ENCODE measurements at places on chromosomes 6 and 20.

DNA sequence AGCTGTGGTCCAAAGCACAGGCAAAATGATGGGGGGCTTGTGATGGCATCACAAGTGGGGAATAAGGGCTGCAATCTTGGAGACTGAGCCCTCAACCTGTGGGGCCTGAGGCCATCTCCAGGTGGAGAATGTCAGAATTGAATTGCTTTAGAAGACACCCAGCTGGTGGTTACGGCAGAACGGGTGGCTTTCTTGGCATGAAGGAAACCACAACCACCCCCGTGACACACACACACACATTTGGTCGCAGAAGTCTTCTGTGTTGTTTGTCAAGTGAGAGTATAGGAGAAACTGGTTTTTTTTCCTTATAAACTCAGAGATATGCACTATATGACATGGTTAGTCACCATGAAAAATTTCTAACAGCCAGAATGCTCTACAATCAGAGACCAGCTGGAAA, 139.5 kb upstream of the CDH4 start:
- no peak for DNase-seq

GRCh38 chr6:123896869-123897268, 93.2 kb downstream of the NKAIN2 start:
- DNase-seq = no peak

DNA sequence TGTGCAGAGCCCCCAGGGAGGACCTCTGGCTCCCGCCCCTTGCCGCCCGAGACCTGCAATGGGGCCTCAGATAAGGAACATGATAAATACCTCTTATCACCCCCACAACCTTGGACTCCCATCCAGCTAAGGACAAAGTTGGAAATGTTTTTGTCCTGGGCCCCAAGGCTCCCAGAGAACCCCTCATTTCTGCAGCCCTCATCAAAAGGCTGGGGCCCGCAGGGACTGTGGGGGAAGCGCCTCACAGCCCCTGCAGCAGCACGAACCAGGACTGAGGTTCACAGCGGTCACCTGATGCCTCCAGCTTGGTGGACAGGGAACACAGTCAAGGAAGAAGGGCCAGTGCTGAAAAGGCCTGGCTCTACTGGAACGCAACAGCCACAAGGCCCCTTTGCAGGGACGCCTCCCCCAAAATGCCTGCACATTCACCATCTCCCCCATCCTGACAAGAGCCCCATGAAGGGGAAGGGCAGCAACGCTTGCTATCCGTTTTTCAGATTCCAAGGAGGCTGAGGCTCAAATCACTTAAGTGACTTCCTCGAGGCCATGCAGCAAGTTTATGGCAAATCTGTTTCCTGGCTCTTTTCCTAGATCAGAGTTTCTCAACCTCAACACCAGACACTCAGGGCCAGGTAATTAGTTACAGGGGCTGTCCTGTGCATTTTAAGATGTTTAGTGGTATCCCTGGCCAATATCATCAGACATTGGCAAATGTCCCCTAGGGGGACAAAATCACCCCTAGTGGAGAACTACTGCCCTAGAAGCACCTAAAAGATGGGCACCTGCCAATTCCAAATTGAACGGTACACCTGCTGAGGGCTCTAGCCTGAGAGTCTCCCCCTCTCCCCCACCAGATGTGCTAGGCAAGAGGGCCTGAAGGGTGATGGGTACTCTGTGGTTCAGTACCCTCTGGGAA, 10.6 kb downstream of the TFEB start:
- no peak for DNase-seq

DNA sequence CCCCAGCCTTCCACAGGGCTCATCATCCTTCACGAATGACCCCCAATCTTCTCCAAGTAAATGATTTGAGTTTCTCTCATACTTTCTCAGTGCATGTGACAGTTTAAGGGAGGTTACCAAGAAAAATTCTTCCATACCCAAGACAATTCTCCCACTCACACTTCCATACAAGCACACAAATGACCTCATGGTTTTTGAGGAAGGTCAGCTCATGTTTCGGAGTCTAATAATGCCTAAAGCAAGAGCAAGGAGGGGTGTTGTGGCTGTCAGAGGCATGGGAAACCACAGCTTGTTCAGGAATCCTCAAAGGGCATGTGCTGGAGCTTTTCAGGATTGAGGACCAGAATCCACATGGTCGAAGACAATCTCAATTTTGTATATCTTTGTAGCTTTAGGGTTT, 279.0 kb downstream of the MAFB start:
- DNase-seq = no peak

DNA sequence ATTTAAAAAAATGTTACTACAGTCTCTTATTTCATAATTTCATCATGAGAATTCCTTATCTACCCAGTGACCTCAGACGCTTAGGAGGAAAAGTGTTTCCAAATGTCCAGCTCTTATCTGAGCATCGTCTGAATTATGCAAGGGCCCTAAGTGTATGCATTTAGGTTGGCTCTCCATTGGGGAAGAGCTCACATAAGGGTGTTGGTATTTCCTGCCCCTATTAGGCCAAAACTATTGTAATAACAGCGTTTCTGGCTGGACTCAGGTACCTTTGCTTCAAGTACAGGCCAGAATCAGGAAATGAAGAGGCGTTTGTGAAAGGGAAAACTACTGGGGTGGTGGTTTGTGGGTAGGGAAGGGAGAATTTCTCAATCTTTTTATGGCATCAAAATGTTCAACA, 40.4 kb upstream of the SGK1 start:
- no peak for DNase-seq

DNA sequence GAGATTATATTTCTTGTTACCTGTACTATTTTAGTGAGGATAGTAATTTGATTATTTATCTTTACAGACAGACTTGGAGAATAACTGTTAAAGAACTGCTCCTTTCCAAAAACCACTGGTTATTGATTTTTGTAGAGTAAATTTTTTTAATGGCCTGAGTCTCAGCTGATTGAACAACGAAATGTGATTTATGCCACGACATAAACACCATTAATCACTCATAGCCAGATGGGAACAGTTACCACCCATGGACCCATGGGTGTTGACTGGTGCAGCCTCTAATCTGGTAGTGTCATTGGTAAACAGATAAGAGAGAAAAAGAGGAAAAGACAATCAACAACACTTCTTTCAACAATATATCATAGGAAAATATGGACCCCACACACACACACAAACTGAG, 101.4 kb upstream of the BEND6 start:
- DNase-seq = no peak

- no peak for DNase-seq
Measured at GRCh38 chr6:2977290-2977689, 5.9 kb upstream of the SERPINB6 start.

GRCh38 chr6:170099387-170099786, 191.5 kb downstream of the DLL1 start:
- no peak for DNase-seq

GRCh38 chr6:117200067-117200466, 65.3 kb upstream of the VGLL2 start:
- no peak for DNase-seq

DNA sequence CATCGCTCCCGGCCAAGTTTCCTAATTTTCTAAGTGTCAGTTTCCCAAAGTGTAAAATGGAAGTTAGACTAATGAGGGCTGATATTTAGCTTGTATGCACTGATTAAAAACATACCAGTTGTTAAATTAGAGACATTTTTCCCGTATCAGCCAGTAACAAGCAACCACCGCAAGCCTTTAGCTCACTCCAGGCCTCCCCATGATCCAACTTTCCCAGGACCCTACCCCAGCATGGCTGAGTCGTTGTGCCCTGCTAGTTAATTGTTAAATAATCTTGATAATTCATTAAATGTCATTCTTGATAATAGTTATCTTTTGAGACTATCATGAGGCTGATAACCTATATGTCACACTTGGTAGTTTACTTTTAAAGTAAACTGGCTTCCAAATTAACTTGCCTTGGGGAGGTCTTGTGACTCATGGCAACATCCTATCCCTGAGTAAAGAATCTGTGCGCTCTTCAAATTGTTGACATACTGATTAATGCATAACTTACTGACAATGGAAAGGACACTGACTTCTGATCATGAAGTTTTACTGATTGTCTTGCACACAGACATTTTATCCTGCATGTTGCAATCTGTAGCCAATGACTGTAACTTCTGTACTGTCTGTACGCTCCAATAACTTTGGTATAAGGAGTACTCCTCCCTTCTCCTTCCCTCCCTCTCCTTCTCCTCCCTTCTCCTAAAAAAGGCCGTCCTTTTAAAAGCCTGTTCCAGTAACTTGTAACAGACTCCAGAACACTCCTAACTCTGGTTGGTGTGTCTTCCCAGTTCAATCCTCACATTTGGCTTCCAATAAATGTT, 6.3 kb upstream of the GTF3C6 start:
- DNase-seq = no peak

DNA sequence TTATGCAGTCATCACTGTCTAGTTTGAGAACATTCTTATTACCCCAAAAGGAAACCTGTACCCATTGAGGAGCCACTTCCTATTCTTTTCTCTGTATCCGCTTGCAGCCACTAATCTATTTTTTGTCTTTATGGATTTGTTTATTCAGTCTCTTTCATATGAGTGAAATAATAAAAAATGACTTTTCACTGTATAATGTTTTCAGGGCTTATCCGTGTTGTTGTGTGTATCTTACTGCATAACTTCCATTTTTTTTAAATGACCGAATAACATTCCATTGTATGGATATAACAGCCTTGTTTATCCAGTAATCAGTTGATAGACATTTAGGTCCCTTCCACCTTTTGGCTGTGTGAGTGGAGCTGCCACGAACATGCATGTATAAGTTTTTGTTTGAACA, 86.6 kb downstream of the ZFAND3 start:
- no peak for DNase-seq

GRCh38 chr20:23148731-23149570, 62.8 kb upstream of the CD93 start:
- DNase-seq = no peak

- no peak for DNase-seq
Measured at GRCh38 chr20:59102841-59103299, 60.3 kb upstream of the PRELID3B start.

DNA sequence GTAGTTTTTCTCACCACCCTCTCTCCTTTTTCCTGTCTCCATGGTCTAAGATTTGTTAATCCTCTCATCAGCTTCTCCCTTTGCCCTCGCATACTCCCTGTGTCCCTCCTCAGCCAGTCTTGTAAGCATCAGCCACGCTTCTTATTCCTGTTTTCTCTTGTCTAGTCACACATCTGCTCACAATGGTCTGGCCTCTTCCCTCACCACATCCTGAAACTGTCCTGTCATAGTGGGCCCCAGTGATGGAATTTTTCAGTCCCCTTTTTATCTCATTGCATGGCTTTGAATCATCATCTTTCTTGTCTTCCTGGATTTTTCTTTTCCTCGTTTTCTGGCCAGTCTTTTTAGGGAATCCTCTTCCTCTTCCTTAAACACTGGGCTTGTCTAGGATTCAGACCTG, 57.2 kb downstream of the GFRA4 start:
- DNase-seq = no peak

DNA sequence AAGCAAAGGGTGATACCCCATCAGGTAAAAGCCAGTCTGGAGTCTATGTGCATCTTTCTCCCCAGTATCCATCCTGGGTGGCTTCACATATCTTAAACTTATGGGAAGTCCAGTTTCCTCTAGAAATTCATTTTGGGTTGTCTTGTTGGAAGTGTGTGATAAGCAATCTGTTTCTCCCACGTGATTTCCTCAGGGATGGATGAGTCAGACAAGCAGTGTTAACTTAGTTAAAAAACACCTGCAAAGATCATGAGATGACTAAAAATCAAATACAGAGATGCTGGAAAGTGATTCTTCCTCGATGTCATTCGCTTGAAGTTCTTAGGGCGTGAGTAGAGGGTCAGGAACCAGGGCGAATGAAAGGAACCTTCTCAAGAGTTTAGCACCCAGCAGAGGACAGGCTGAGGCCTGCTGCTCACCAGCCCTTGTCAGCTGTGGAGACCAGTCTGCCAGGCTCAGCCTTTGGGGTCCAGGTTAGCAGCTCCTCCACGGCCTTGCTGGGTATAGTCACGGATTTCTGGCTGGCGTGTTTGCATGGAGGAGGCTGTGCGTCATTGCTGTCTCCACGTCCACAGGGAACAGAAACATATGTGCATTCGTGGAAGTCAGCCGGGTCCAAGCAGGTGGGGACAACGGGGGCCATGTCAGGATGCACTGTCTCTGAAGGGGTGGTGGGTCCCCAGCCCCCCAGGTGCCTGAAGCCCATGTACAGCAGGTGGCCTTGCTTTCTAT, 2.8 kb upstream of the PNPLA1 start:
- no peak for DNase-seq

- DNase-seq = no peak
Measured at GRCh38 chr6:7219310-7219709, 93.7 kb downstream of the SSR1 start.

- DNase-seq = no peak
Measured at GRCh38 chr6:170100046-170100445, 190.8 kb downstream of the DLL1 start.

- no peak for DNase-seq
Measured at GRCh38 chr20:51131811-51132210, 108.9 kb upstream of the KCNG1 start.

DNA sequence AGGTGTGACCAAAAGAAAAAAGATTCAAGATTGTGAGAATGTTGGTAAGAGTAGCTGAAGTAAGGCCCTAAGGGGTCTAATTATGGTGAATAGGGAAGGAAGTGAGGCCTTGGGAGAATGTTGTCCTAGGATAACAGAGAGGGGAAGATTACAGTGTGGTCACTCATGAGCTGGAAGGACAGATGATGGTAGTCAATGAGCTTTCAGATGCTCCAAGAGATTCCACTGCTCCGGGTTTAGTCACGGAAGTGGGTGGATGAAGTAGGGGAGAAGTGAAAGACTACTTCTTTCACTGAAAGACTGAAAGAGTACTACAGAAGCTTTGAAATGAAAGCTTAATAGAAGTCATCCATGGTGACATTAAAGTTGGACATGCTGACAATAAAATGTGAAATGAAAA, 108.5 kb downstream of the MMS22L start:
- no peak for DNase-seq

GRCh38 chr20:10784554-10785183, 110.9 kb upstream of the JAG1 start:
- no peak for DNase-seq

DNA sequence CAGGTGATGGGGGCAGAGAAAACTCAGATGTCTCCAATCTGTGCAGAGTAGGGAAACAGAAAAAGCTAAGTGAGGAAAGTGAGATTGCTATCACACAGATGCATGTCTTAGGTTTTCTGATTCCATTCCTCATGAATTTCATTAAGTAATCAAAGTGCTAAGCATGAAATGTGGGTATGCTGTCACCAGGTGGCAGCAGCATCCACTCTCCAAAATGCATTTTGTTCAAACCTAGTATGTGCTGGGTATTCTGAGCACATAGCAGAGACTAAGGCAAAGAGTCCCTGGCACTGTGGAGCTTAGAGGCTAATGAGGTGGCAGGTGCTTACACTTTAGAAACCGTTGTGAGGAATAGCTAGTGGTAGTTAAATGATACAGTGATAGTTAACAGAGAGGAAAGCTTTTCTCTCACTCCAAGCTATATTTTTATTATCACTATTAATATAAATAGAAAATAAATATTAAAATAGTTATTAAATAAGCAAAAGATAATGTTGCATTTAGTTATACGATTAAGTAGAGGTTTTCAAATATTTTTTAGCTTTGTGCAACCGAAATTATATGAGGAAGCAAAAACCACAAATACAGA, 179.5 kb downstream of the CDH26 start:
- DNase-seq = no peak
